PC-9 (cell line): ENCODE measurements at places on chromosomes 13 and 19.
A peak's percentile ranks its signal among the peaks of the same experiment; 100 is the strongest.

DNA sequence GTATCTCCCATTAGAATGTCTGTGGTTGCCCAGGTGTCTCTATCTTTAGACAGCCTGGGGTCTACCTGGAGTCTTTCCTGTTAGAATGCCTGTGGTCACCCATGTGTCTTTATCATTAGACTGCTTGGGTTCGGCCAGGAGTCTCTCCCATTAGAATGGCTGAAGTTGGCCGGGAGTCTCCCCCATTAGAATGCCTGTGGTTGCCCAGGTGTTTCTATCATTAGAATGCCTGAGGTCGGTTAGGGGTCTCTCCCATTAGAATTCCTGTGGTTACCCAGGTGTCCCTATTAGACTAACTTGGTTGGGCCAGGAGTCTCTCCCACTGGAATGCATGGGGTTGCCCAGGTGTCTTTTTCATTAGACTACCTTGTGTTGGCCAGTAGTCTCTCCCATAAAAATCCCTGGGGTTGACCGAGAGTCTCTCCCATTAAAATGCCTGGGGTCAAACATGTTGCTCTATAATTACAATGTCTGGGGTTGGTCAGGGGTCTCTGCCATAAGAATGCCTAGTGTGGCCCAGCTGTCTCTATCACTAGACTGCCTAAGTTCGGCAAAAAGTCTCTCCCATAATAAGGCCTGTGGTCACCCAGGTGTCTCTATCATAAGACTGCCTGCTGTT lies 1448.7 kb downstream of the UQCRFS1 start:
- no peak for DNase-seq

DNA sequence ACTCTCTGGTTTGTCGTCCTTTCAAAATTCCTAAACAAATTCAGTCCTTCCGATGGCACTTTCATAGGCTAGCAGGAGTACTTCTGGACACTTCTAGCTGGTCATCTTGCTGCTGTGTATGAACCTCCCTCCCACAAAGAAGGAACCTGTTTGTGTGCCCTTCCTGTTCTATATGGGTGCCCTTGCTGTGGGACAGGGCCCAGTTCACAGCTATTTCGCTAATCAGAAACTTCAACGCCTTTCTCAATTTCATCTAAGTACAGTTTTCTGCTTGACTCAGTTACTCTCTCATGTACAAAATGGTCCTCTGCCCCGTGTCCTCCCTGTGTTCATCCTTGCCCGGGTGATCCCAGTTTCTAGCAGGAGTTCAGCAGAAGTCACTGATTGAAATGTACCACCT lies 96.1 kb downstream of the STARD13 start:
- DNase-seq: no peak

- DNase-seq: no peak
These were observed 212.5 kb downstream of the DLEU7 start for GRCh38 chr13:50631041-50631440.

DNA sequence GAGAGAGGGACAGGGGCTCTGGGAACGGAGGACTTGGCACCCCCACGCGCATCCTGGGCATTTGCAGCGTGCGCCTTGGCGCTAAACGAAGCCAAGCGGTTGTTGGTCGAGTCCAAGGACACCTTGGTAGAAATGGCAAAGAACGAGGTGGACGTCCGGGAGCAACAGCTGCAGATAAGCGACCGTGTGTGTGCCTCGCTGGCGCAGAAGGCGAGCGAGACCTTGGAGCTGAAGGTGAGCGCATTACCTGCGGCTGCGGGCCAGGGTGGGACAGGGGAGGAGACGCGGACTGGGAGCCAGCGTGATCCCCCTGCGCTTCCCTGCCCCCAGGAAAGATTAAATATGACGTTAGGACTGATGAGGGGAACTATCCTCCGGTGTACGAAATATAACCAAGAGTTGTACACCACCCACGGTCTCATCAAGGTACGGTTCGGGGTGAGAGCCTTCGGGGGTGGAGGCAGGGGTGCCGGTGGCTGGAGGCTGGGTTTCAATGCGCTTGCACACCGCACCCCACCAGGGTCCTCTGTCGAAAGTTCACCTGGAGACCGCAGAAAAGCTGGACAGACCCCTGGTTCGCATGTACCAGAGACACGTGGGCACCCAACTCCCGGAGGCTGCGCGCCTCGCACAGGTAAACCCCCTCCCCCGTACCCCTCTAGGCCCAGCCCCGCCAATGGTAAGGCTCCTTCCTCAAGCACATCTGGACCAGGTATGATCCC lies 27.8 kb upstream of the CASP14 start:
- DNase-seq: no peak

- DNase-seq: peak; percentile 57
These were observed 271.4 kb downstream of the NALCN start for GRCh38 chr13:101144808-101145419.

DNA sequence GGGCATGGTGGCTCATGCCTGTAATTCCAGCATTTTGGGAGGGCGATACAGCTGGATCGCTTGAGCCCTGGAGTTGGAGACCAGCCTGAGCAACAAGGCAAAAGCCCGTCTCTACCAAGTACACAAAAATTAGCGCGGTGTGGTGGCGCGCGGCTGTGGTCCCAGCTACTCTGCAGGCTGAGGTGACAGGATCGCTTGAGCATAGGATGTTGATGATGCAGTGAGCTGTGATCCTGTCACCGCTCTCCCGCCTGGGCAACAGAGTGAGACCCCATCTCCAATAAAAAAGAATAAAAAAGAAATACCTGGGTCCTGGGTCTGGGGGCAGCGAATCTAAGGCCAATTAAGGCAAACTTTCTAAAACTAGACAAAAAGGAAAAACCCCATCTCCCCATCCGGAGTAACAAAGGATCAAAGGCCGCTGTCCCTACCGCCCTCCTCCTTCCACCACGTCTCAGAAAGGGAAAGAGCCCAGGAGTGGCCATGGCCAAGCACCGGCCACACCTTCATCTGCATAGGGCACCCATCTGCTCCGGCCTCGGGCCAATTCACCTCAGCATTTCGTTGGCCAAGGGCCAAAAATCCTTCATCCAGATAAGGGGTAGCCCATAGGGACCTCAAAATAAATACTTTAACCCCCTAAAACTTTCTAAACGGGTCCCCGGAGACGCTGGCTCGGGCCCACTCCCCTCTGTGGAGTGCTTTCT lies 851 bp downstream of the ZNF320 start:
- DNase-seq: peak; percentile 51

- no peak for DNase-seq
These were observed 2.0 kb downstream of the LRCH1 start for GRCh38 chr13:46554951-46555350.

DNA sequence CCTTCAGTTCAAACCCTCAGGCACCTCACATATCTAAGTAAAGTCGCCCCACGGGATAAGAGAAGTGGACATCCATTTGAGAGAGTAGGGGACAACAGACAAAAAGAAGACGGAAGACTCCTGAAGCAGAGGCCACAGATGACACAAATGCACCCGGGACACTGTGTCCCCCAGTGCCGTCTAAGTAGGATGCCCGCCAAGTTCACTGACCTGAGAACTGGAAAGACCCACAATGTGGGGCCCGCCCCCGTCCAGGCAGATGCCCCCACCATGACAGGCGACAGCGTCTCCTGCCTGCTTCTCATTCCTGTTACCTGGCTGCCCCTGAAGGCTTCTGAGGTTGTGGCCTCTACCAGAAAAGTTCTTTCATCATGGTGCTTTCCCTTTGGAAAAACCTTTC lies 16.9 kb downstream of the ANKRD27 start:
- no peak for DNase-seq

- DNase-seq: no peak
These were observed 15.5 kb downstream of the SETDB2 start for GRCh38 chr13:49459580-49459979.

GRCh38 chr13:33303855-33304597 lies 18.5 kb upstream of the STARD13 start:
- no peak for DNase-seq

DNA sequence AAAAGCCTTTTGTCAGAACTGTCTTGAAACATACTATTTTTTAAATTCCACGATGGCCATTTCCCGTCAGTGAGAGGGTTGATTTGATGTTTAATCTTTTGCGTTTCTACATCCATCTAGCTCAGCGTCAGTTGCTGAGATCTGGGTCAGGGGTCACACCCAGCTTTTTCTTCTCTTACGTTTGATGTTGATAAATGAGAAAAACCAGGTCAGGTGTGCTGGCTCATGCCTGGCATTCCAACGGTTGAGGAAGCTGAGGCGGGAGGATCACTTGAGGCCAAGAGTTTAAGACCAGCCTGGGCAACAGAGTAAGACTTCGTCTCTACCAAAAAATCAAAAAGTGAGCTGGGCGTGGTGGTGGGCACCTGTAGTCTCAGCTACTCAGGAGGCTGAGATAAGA lies 168.9 kb downstream of the PTPRS start:
- DNase-seq: peak; percentile 75

DNA sequence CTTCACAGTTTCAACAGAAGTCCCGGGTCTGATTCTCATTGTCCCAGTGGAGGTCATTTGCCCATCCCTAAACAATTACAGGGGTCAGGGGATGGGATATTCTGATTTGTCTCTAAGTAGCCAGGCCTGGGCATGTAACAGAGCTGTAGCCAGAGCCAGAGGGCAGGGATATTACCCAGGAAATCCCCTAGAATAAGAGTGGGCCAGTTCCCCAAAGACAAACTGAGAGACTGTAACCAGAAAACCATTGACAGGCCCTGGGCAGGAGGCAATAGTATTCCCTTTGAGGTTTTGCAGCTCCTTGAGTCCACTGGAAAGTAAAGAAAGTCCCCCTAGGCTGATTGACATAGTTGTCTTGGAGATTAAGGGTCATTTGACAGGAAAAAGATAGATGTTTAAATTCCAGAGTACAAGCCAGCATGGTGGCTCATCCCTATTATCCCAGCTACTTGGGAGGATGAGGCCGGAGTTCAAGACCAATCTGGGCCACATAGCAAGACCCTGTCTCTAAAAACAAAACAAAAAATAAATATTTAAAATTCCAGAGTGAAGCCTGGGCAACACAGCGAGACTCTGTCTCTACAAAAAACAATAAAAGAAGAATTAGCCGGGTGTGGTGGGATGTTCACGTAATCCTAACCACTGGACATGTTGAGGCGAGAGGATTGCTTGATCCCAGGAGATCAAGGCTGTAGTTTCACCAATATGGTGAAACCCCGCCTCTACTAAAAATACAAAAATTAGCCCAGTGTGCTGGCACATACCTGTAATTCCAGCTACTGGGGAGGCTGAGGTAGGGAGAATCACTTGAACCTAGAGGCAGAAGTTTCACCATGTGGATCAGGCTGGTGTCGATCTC lies 1.9 kb upstream of the SDHAF1 start:
- no peak for DNase-seq

GRCh38 chr13:36362251-36362650 lies 16.1 kb upstream of the SPART start:
- no peak for DNase-seq

GRCh38 chr19:16875584-16876555 lies 12.9 kb upstream of the F2RL3 start:
- DNase-seq: peak; percentile 14

GRCh38 chr13:39985071-39985470 lies 329.6 kb downstream of the COG6 start:
- no peak for DNase-seq

GRCh38 chr19:51986309-51987291 lies at the start of gene ZNF350:
Gene ZNF350, minus strand, starts transcription at chr19:51986840. Its CDS starts 12,480 bp downstream, at chr19:51974360.
- DNase-seq: peak; percentile 88

- no peak for DNase-seq
These were observed 106.5 kb downstream of the TEX26 start for GRCh38 chr13:31038834-31039552.

- no peak for DNase-seq
These were observed 4.3 kb downstream of the WTIP start for GRCh38 chr19:34485831-34486230.
